Activated T-helper 2 cell treated with anti-CD3 and anti-CD28 coated beads, Interferon-gamma antibody, Interleukin-2, Interleukin-4, amounts not matched to agents 10 μg/mL and 5 μg/mL and 100 μg/mL, durations not matched to agents 14 hours and 24 hours and 36 hours (primary cell): ENCODE measurements at places on chromosomes 7 and 10. TPM values are rescaled to one million over a fixed set of nuclear protein-coding genes. Genes with fewer than 3 reads are reported as not detected.

- DNase-seq = no peak
Measured at GRCh38 chr10:131729361-131729760, 171.4 kb upstream of the PPP2R2D start.

GRCh38 chr7:155357573-155358041 lies 59.9 kb downstream of the INSIG1 start:
- DNase-seq = no peak

DNA sequence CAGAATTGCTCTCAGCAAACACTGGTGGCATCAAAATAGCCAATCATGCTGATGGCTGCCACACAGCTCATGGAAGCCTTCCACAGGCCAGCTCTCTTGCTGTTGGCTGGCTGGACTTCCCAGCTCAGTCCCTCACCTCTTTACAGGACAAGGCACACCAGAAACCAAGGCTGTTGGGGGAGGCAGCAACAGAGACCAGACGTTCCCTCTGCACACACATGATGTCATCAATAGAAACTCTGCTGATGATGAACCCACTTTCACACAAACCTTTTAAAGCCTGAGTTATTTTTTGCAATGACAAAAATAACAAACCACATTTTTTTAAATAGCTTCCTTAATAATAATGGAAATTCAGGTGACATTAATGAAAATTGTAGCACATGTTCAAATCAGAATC lies 300.9 kb upstream of the C7orf33 start:
- no peak for DNase-seq

OR2A42 gene
- total RNA-seq = 0.09 TPM in 1 of 2 replicates, not detected in the other

DNA sequence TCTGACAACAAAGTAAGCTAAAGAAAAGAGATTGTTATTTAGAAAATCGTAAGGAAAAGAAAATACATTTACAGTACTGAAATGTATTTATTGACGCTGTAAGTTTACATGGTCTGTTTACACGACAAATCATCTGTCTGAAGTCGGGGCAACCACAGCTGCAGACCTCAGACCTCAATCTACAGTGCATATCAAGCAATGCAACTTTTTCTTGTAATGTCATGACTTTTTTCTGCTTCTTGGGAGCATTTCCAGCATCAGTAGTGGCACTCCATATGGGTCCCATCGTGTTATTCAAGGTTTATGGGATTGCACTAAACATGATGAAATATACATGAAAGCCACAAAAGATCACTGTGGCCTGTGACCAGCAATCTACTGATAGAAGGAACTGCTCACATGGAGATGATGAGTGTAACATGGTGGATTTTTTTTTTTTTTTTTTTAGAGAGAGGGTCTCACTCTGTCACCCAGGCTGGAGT lies 77.1 kb downstream of the MTPN start:
- DNase-seq = no peak

ANKRD7 gene
- not detected in 2 replicates for total RNA-seq

CCDC3 gene
- 0.09 and 0.11 TPM in 2 replicates for total RNA-seq

SFMBT2 gene
- 27.6 and 27.7 TPM in 2 replicates for total RNA-seq

- no peak for DNase-seq
Measured at GRCh38 chr10:128058106-128058749, 68.0 kb downstream of the MKI67 start.

GRCh38 chr7:37031571-37032257 lies 307.4 kb upstream of the AOAH start:
- DNase-seq = no peak

GRCh38 chr7:73726083-73726466 lies 6.6 kb upstream of the STX1A start:
- DNase-seq = no peak
